ENCODE measurements at places on chromosomes 16 and 17.
A peak's percentile ranks its signal among the peaks of the same experiment; 100 is the strongest.

GRCh38 chr17:40095351-40095943 lies 4.9 kb downstream of the NR1D1 start:
- no peak for DNase-seq

- peak; percentile 27 for DNase-seq
These were observed 1.2 kb upstream of the YPEL2 start for GRCh38 chr17:59330053-59330942.

GRCh38 chr17:27993161-27993695 lies 49.2 kb upstream of the NLK start:
- no peak for DNase-seq

DNA sequence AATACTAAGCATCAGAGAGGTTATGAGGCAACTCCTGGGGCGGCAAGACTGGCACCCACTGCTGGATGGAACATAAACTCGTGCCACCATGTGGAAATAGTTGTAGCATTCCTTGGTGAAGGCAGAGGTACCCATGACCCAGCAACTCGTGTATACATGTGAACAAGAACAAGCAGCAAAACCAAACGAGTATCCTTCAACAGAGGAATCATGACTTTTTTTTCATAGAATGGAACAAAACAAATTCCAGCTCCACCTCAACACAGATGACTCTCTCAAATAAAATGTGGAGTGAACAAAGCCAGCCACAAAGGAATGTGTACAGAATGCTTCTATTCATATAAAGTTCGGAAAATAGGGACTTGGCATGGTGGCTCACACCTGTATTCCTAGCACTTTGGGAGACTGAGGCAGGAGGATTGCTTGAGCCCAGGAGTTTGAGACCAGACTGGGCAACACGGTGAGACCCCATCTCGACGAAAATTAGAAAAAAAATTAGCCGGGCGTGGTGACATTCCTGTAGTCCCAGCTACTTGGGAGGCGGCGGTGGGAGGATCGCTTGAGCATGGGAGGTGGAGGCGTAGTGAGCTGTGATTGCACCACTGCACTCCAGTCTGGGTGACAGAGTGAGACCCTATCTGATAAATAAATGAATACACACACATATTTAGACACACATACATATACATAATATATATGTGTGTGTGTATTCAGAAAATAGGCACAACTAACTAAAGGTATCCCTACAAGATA lies 35.3 kb downstream of the B9D1 start:
- DNase-seq, result no peak

GRCh38 chr17:4480929-4481898 lies 17.5 kb upstream of the SPNS2 start:
- DNase-seq, result peak; percentile 51

GRCh38 chr16:75579281-75579834 lies 13.2 kb downstream of the GABARAPL2 start:
- no peak for DNase-seq

- no peak for DNase-seq
These were observed at the start of gene CCL18 for GRCh38 chr17:36063786-36064541. TSS of gene CCL18 (plus strand) at chr17:36064272. CDS start at chr17:36064343, 71 bp downstream.

- DNase-seq, result no peak
These were observed 92.7 kb upstream of the CDH5 start for GRCh38 chr16:66273644-66274334.

- DNase-seq, result peak; percentile 36
These were observed 2.5 kb upstream of the RAB11FIP4 start for GRCh38 chr17:31388770-31389656.

DNA sequence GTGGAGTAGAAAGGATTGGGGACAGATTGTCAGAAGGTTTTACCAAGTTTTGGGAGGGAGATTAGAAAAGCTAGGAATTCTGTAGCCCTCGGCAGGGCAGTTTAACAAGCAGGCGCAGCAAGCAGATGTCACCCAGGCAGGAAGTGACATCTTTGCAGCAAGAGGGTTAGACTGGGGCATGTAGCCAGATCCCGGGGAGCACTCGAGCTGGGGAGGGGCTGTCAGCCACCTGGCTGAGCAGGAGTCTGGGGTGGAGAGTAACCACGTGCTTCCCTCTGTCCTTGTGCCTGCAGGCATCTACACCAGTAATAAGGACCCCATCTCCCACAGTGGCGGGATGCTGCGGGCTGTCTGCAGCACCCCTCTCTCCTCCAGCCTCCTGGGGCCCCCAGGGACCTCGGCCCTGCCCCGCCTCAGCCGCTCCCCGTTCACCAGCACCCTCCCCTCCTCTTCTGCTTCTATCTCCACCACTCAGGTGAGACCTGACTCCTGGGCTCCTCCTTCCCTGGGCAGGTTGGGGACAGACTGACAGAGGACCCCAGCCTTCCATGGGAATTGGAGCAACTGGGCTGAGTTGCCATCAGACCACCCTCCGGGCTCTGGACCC lies 12.2 kb downstream of the MLLT6 start:
- no peak for DNase-seq

- DNase-seq, result no peak
These were observed 77.1 kb upstream of the WSB1 start for GRCh38 chr17:27216836-27217235.

DNA sequence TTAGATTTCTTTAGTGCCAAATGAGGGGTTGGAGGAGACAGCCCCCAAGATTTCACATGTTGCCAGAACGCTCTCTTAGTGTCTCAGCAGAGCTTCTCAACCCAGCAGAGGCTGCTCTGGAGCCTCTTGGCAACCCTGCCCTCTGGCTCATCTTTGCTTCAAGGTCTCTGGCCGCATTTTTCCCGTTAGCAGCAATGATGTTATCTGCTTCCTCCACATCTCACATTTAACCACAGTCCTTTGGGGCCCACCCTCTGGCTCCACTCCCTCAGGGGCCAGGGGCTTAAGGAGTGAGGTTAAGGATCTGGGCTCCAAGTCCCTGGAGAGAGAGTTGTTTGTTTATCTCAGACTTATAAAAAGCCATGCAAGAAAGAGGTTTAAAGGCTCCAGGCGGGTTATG lies 3.3 kb upstream of the XYLT1 start:
- DNase-seq, result no peak

GRCh38 chr17:56985371-56986162 lies 7.6 kb downstream of the SCPEP1 start:
- no peak for DNase-seq

DNA sequence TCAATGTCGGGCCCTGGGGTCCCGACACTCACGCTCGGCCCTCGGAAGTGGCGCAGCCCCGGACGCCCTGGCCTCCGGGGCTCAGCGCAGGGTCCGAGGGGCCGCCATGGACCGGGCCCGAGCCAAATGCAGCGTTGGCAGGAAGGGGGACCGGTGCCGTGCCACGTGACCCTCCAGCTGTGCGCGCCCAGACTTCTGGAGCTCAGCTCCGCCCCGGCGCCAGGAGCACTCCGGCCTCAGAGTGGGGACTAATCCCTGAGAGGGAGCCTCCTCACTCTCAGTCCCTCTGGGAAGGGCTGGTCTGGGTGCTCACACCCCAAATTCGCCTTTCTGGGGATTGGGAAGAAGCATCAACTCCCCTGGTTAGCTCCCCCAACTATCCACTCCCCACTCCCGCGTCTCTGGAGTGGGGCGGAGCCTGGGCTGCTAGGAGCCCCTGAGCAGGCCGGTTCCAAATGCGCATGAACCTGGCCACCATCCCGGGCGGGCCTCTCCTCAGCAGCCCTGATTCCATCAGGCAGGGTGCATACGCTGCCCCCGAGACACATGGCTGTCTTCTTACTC lies at the start of gene B3GNT9:
Gene B3GNT9 (minus strand): TSS at position 166 of the 564 bp plus-strand sequence. CDS start 513 bp downstream, outside the sequence.
- peak; percentile 76 for DNase-seq

GRCh38 chr16:9847146-9847545 lies 335.1 kb downstream of the GRIN2A start:
- DNase-seq, result no peak

- no peak for DNase-seq
These were observed 72.0 kb upstream of the MAF start for GRCh38 chr16:79672524-79672923.

- no peak for DNase-seq
These were observed 28.6 kb downstream of the NECAB2 start for GRCh38 chr16:83996481-83997252.

- DNase-seq, result no peak
These were observed 41.0 kb downstream of the STAT3 start for GRCh38 chr17:42347198-42347597.

GRCh38 chr16:83972256-83973008 lies 4.4 kb downstream of the NECAB2 start:
- no peak for DNase-seq

- DNase-seq, result no peak
These were observed 267.1 kb upstream of the TNRC6C start for GRCh38 chr17:77691216-77692085.

DNA sequence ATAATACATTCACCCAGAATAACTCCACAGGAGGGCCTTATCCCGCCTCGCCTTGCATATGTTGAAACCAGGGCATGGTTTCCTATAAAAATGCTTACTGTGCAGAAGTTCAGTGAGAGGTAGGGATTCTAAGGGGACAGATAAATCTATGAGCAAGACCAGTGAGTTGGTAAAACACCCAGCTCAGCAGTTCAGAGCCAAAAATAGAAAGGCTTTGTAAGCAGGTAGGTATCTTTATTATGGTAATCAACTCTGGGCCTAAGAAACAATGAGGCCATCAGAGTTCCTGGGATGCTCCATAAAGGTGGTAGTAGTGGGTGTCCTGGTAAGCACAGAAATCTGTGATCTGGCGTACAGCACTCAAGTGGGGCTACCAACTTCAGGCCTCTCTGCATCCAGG lies 549.4 kb upstream of the CDH5 start:
- DNase-seq, result no peak

DNA sequence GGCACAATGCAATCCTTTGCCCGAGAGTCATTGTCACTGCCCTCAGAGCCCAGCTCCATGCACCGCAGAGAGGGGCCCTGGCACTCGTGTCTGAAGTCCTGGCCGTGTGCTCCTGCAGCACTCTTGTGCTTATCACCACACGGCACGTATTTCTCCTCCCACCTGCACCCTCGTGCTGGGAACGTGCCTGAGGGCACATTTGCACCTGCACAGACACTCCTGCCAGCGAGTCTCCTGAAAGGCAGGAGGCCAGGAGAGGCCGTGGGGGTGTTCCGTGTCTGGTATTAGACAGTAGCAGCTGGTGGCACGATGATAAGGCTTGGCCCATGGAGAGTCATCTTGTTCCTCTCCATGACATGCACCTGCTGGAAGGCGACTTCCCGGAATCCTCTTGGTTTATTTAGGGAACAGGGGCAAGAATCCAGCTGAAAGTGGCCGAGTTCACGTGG lies 3.4 kb upstream of the ACSF3 start:
- peak; percentile 21 for DNase-seq
